Activated naive CD8-positive, alpha-beta T cell treated with anti-CD3 and anti-CD28 coated beads, Interleukin-2, amount 50 U/mL, for 16 hours (primary cell): ENCODE measurements at places on chromosomes 4 and X.

DNA sequence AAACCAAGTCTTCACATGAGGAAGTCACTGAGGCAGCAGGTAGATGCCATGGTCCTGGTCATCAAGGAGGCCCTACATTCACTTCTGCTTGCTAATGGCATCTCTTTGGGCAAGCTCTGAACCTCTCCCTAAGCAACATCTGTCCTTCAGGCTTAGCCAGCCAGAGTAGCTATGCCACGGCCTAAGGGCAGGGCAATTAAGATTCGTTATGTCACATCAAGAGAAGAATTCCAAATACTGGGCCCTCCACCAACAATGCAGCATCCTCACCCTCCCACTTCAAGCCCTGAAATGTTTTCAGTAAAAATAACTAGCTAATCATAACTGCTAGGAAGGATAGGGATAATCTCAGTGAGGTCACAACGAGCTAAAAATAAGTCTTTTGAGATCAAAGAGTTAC, 120.7 kb upstream of the HCCS start:
- no peak for DNase-seq

- no peak for DNase-seq
Measured at GRCh38 chr4:87075876-87076275, 141.1 kb downstream of the AFF1 start.

DNA sequence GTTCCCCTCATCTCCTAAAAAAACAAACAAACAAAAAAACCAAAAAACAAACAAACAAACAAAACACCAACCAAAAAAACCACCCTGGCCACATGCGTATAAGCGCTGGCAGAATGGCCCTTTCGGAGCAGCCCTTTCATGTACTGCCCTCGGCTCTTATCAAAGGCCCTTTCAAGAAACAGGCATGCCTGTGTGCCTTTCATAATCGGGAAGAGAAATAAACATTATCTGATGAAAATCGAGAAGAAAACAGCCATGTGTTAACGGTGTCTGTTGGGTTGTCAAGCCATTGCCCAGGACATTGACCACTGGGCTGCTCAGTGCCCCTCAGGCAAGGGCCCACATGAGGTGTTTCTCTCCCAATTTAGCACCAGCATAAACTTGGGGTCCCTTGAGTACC, 68.3 kb downstream of the PJA1 start:
- DNase-seq: no peak

- DNase-seq: no peak
Measured at GRCh38 chr4:130568746-130569145, 1472.8 kb downstream of the C4orf33 start.

DNA sequence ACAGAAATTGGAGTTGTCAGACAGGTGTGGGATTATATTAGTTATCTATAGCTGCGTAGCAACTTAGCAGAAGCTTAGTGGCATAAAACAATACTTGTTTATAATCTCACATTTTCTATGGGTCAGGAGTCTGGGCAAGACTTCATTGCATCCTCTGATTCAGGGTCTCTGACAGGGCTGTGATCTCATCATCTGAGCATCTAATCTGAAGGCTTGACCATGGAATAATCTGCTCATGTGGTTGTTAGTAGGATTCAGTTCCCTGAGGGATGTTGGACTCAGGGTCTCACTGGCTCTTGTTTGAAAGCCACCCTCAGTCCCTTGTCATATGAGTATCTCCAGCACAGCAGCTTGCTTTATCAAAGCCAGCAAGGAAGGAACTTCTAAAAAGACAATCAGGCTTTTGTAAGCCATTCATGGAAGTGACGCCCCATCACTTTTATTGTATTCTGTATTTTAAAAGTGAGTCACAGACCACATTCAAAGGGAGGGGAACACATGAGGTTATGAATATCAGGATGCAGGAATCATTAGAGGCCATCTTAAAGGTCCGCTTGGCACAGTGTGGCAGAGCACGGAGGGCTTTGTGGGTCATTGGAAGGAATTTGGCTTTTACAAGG, 37.2 kb upstream of the FAM9B start:
- DNase-seq: no peak
